ENCODE measurements at places on chromosomes 11 and 22. TPM values are rescaled to one million over a fixed set of nuclear protein-coding genes. Genes with fewer than 3 reads are reported as not detected.
A peak's percentile ranks its signal among the peaks of the same experiment; 100 is the strongest.

GNAZ gene
- total RNA-seq: 17.9 TPM

THY1 gene
- total RNA-seq: 19.3 TPM

RFPL2 gene
- 1.8 TPM for total RNA-seq

COX8A gene
- total RNA-seq: 312 TPM

POU2AF2 gene
- not detected for total RNA-seq

VWA5A gene
- total RNA-seq: 70.3 TPM

KRTAP5-3 gene
- not detected for total RNA-seq

LDHAL6A gene
- not detected for total RNA-seq

LMO1 gene
- not detected for total RNA-seq

KCNJ11 gene
- total RNA-seq: 2.2 TPM

MS4A14 gene
- not detected for total RNA-seq

TMEM218 gene
- total RNA-seq: 22.7 TPM

LMO2 gene
- total RNA-seq: 1.6 TPM

GRCh38 chr11:43819926-43820325 is 60.7 kb upstream of the ALKBH3 start:
- DNase-seq: no peak

DNA sequence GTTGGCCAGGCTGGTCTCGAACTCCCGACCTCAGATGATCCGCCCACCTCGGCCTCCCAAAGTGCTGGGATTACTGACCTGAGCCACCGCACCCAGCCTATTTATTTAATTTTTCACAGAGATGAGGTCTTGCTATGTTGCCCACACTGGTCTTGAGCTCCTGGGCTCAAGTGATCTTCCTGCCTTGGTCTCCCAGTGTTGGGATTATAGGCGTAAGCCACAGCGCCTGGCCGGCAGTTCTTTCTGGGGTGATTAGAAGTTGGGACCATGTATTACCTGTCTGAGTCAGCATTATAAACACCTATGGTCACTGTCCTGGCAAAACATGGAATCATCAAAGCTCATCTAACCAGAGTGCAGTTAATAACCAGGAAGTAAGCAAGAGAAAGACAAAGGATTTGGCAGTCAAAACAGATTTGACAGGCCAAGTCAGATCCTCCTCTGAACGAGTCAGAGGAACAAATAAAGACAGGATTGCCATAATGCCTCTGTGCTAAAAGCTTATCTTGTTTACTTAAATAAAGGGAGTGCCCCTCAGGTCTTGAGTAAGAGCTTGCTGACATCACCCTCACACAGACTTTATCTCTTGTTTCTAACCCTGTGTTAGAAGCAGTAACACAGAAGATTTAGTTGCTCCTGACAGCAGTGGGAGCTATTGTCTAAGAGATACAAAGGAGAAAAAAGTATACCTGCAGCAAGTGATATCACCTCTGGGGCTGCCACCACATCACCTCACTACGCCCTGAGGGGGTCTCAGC is 3.7 kb downstream of the SERPIND1 start:
- no peak for DNase-seq

- DNase-seq: no peak
These were observed 79.9 kb downstream of the AMBRA1 start for GRCh38 chr11:46513934-46514342.

DNA sequence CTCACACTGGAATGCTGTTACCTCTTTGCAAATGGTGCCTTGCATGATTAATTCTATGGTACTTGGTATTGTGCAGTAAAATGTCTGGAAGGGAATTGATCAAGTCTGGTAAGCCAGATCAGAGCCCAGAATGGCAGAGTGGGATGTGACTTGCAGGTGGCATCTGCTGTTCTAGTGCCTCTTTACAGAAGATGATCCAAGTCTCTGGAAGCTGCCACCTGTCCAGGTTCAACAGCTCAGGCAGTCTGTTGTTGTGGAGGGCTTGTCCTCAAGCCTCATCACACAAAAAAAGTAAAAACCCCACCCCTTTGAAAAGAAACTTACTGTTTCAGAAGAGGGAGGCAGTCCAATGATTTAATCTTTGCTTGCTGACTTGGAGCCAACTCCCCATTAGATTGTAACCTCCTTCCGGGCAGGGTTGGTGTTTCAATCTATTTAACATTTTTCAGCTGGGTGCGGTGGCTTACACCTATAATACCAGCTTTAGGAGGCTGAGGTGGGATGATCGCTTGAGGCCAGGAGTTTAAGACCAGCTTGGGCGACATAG is 17.1 kb downstream of the ZNRF3 start:
- no peak for DNase-seq

- DNase-seq: no peak
These were observed 693.6 kb downstream of the BRD1 start for GRCh38 chr22:49134076-49134475.

- DNase-seq: peak; percentile 53
These were observed 7.8 kb downstream of the TBC1D10A start for GRCh38 chr22:30318799-30319419.

GRCh38 chr11:6402061-6402470 is 11.8 kb downstream of the SMPD1 start:
- DNase-seq: no peak

DNA sequence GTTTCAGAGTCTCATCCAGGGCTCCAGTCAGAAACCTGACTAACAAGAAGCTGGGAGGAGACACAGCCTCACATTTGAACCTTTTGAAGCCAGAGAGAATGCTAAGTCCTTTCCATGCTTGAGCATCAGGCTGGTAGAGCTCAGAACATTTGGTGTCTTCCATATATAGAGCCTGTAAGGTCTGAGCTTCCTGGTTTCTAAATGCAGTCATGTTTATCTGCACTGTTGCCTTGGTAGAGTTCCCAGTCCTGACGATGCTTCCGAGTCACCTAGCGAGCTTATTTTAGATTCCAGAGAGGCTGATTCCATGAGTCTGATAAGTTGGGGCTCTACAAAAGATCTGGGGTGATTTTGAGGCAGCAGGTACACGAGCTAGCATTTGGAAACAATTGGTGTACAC is 68.4 kb upstream of the SORL1 start:
- no peak for DNase-seq

- DNase-seq: peak; percentile 41
These were observed 25.1 kb downstream of the NUP50 start for GRCh38 chr22:45188779-45189178.

GRCh38 chr11:351411-351810 is 17.9 kb upstream of the B4GALNT4 start:
- DNase-seq: no peak

- DNase-seq: peak; percentile 72
These were observed 139.2 kb downstream of the MAML2 start for GRCh38 chr11:96203567-96204365.

DNA sequence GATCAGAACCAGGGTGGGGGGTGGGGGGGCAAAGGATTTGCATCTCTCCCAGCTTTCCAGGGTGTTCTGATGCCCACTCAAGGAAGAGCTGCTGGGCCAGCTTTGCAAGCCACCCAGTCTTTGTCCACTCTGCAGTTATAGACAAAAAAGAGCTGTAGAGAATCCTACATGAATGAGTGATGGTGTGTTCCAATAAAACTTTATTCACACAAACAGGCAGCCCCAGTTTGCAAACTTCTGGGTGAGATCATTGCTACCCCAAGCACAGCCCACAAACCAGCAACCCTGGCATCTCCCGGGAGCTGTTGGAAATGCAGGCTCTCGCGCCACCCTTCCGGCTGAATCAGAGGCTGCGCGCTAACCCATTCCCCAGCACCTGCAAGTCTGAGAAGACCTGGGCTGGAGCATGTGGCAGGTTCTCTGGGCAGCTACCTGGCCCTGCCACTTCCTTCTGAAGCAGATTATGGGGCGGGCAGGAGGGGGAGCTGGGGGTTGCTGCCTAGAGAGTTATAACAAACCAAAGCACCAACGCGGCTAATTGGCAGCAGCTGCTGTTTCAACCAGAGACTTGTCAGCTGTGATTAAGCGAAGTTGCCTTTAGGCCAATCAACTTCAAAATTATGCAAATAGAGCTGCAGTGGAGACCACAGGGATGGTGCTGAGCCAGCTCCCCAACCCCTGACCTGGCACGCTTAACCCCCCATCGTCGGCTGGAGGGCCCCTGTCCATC is 3.8 kb upstream of the SHISAL1 start:
- no peak for DNase-seq

All from endodermal cell (in vitro differentiated cells).